ENCODE measurements at places on chromosomes 1 and 21. TPM values are rescaled to one million over a fixed set of nuclear protein-coding genes. Genes with fewer than 3 reads are reported as not detected.

Gene TRNP1
- 30.5 TPM for total RNA-seq

Gene HSF2BP
- total RNA-seq, result 0.52 TPM

Gene RHD
- total RNA-seq, result 0.30 TPM

Gene NHLH1
- total RNA-seq, result 0.21 TPM

Gene HSPA6
- total RNA-seq, result 0.04 TPM

Gene RGS13
- not detected for total RNA-seq

Gene SLAMF7
- total RNA-seq, result not detected

Gene ACOT7
- 76.3 TPM for total RNA-seq

Gene LAMB3
- 0.45 TPM for total RNA-seq

Gene OVAAL
- total RNA-seq, result not detected

Gene CAMK1G
- total RNA-seq, result 0.63 TPM

Gene PTPN7
- total RNA-seq, result 0.55 TPM

Gene LRRC38
- 0.28 TPM for total RNA-seq

Gene ERG
- total RNA-seq, result 0.37 TPM

Gene TSSK3
- 3.7 TPM for total RNA-seq

Gene MYCL
- total RNA-seq, result 52.5 TPM
